ENCODE measurements at places on chromosomes 5 and 9. TPM values are rescaled to one million over a fixed set of nuclear protein-coding genes. Genes with fewer than 3 reads are reported as not detected.
A peak's percentile ranks its signal among the peaks of the same experiment; 100 is the strongest.

DNA sequence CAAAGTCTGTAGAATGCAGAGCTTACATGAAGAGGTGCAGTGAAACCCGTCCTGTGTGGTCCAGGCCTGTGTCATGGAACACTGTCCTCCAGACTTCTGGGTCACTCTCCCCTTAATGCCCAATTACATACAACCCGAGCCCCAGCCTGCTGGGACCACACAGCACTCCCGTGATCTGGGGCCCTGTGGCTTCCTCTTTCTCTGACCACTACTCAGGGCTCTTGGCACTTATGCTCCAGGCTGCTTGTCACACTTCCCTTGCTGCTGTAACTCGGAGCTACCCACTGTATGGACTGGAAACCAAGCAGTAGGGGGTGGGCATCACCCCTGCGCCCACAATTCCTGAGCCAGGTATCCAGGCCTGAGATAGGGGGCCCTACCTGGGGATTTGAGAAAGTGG is 10.3 kb upstream of the IL3 start:
- no peak for DNase-seq

TMEM215 gene
- total RNA-seq, result not detected

- peak; percentile 14 for DNase-seq
These were observed 1.6 kb upstream of the OXCT1 start for GRCh38 chr5:41871852-41872251.

DNA sequence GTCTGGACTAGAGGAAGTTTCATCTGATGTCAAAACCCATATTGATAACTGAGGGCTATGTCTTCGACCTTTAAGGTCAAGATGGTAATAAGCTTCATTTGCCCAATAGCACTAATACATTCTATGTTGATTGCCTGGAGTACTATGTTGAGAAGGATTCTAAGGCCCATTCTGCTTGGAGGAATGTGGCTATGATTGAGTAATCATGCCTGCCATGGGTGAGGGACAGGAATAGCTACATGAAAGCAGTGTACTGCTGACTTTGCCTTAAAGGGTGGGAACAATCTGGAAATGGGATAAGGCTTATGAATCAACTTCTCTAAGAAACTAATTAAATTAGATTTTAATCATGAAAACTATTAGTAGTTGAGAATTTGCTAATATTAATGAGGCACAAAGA is 13.6 kb downstream of the NNT start:
- DNase-seq, result peak; percentile 45

- DNase-seq, result no peak
These were observed 10.3 kb downstream of the B4GALT7 start for GRCh38 chr5:177610131-177610769.

DNA sequence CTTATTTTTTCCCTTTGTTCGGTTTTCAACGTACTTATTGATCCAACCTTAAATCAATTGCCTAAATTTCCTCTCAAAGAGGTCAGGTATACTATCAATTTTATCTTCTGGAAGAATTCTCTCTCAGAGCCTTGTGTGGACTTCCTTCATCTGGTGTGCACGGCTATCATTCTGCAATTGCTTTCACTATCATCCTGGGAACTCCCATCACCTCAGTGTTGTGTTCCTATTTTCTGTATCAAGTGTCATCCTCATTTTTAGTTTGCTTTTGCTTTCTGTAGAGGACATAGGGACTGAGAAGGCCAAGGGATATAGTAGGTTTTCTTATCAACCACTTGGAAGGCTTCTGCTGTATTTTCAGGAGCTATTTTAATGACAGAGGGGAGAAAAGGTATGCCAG is 11.3 kb downstream of the STOM start:
- no peak for DNase-seq

GRCh38 chr5:132103332-132103951 is 29.9 kb downstream of the CSF2 start:
- peak; percentile 93 for DNase-seq

NREP gene
- 146 TPM for total RNA-seq

FOXI1 gene
- not detected for total RNA-seq

DNA sequence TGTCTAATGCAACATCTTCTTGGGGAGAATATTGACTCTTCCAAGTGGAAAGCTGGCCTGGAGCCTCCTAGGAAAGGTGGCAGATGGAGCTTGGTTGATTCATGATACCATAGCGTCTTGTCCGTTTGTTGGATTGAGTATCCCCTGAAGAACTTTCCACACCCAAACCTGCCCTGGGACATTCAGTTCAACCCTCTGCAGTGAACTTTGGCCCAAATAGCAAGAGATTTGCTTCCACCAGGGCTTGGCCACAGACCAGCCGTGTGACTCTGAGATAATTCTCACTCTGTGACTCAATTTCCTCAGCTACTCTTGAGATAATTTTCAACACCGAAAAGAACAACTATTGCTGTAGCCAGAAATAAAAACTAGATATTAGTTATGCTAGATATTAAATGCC is 108.0 kb upstream of the RAD23B start:
- no peak for DNase-seq

DNA sequence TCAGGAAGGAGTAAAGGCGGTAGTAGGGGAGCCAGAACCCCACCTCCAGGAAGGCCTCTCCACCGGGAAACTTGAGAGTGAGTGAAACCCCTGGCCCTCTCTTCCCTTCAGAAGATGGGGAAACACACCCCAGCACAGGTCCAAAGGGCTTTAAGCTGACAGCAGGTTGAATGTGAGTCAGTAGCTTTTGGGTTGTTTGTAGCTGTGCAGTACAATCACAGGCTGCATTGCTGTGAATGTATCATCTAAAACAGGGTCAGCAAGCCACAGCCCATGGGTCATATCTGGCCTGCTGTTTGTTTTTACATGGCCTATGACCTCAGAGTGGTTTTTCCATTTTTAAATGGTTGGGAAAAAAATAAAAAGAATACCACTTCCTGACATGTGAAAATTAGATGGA is 10.0 kb downstream of the OTULINL start:
- DNase-seq, result peak; percentile 49
